ENCODE measurements at places on chromosomes 1 and 21.

DNA sequence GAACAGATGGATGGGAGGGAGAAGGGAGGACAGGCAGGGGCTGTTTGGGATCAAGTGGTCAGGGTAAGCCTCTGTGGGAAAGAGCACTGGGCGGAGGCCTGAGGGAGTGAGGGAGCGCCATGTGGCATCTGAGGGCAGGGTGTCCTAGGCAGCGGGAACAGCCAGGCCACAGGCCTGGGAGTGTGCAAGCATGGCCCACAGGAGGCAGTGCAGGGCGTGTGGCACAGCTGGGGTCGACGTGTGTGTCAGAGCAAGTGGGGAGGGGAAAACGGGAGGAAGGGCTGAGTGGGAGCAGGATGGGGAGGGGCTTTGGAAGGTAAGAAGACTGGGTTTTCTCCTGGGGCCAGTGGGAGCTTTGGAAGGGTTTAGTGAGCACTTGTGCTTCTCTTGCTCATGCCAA lies 143.4 kb downstream of the SYF2 start:
- DNase-seq: no peak

DNA sequence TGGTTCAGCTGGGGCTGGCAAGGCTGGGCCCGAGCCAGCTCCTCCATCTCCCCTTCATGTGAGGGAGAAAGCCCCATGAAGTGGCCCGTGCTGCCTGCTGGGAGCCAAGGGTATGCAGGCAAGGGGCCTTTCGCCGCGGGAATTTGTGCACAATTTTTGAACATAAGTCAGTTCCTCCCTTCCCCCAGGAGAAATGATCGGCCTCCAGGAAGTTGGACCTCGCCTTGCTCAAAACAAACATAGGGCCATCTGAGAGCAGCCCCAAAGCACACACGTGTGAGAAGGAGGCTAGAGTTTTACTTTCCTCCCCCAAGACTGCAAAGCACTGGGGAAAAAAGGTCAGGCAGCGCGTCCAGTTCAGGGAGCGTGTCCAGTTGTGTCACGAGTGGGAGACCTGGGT lies 64.7 kb downstream of the PRDM16 start:
- DNase-seq: no peak

DNA sequence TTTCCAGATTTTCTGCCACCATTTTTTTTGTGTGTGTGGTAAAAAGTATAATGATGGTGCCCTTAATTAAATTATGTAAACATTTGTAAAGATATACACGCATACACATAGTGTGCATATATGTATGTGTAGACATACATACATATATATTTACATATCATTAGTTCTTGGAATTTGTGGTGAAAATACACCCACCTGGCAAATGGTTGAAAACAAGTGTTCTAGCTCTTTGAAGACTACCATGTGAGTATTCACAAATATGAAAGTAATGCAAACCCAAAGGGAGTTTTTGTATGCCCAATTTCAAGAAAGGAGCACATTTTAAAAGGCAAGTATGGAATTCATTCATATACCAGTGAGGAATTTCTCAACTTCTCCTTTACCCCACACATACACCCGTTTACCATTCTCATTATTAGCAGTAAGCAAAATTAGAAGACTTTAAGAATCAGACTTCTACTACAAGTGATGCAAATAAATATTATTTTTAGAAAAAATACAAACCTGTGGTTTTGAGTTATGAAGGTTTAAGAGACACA lies 8.0 kb downstream of the RABGAP1L start:
- no peak for DNase-seq

DNA sequence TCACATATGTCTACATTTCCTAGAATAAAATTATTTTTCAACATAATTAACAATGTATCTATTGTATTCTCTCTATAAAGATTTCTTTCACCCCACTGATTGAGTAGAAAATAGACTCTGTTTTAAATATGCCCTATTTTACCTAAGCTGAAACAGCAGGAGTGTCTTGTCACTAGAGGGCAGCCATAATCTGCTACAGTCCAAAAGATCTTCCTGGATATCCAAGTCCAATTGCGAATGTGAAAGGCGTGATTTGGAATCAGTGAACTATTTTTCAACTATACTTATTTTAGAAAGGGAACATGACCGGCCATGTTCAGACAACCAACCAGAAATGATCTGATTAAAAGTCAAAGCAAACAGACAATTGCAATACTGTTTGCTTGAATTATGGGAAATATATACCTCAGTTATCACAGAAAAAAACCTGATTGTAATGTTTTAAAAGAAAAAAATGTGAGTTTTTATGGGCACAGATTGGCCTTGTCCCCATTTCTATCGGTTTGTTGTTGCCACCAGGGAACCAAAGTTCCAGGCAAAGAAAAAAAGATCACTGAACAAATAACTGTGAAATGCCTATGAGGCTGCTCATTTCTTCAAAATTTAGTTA lies 1211.0 kb upstream of the ADGRL4 start:
- DNase-seq: no peak

DNA sequence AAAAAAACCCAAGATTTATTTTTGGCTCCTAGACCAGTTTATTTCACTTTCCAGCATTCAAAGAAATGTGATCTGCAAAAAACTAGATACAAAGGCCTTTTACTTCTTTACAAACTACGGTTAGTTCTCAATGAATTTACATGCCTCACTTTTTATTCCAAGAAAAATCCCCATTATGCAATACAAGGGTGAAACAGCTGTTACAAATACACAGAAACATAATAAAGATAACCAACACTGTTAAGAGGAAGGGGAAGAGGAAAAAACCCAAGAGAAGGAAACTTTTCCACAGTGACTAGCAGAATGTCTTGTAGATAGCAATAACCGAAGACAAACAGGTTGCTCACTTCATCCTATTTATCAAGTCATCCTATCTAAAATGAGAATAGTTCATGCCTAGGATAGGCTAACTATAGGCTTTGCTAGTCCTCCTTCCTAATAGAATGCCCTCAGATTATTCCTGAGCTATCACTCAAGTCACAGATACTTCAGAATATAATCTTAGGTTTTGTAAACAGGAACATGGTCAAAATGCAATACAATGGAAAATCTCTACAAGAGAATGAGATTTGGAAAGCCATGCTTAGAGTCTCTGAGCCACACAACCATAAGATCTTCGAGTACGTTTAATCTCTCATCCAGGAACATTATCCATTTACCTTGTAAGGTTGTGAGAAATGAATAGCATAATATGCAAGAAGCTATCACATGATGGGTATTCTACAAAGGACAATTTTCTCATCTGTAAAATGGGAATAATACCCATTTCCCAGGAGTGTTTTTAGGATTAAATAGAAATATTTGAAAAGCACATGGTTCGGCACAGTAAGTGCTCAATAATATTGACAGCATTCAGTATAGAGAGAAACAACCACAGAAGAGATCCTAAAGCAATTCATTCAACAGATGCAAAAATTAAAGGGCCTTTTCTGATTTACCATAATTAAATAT lies 5.4 kb downstream of the PNRC2 start:
- no peak for DNase-seq

DNA sequence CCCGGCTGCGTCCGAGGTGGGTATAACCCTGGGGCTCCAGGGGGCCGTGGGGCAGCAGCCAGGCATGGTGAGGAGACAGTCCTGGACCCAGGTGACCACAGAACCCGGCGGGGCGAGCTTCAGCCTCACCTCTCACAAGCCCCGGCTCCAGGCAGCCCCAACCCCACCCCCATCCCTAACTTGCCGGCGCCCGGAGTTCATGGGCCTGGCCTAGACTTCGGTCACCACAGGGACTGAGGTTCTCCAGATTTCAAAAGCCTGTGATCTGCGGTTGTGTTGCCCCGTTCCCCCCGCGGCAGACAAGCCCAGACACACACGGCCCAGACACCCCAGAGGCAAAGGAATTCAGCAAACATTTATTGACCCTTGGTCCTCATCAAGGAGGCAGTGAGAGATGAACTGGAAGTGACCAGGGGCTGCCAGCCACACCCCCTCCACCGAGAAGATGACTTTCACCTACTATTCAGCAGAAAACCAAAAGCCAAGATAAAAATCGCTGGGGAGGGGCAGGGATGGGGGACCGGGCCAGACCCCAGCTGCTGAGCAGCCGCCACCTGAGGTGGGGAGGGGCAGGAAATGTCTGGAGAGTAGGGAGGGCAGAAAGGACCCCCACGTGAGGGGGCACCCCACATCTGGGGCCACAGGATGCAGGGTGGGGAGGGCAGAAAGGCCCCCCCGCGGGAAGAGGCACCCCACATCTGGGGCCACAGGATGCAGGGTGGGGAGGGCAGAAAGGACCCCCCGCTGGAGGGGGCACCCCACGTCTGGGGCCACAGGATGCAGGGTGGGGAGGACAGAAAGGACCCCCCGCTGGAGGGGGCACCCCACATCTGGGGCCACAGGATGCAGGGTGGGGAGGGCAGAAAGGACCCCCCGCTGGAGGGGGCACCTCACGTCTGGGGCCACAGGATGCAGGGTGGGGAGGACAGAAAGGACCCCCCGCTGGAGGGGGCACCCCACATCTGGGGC lies 3.9 kb downstream of the HES4 start:
- no peak for DNase-seq

DNA sequence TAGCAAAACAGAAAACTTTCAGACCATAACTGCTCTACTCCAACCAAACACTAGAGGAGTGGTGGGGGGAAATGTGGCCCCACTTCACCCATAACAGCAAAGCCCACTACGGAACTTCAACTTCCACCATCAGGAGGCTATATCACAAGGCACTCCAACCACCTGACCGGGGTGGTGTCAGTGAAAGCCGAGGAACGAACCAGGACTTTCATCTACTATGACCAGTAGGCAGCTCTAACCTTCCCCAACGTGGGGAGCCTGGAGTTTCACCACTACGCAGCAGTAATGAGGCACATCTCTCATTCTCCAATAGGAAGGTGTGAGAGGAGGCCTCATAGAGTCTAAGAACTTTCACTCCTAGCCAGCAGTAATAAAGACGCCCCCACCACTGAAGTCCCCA lies 42.4 kb upstream of the ATP1B1 start:
- no peak for DNase-seq

DNA sequence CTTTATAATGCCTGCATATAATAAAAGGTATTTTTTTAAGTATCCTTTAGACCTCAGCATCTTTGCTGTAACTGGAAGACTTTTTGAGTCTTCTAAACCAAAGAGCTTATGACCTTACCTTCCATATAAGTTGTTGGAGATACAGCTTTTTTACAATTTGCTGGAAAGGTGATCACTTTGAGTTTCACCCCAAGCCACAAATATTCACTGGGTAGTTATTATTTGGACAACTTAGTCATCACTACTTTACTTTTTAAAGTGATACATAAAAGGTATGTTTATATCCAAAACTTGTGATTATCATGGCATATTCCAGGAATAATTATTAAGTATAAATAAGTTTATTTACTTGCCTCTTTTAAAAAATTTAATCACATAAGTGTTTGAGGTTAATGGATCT lies 246.7 kb upstream of the NRIP1 start:
- no peak for DNase-seq

DNA sequence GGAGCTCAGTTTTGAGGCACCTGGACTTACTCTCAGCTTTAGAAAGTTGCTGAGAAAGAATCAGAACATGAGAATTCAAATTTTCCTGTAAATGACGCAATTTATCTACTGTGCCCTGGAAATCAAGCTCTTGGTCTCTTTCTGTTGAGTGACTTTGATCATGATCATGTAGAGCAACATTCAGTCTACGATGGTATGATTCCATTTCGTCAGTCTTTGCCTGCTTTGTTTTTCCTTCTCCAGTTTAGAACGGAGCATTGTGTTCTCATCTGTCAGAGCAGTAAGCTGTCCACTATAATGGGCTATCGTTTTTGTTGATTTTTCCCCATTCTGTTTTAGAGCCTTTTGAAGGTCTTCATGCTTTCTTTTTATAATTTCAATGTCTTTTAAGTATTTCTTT lies 20.7 kb downstream of the SFT2D2 start:
- DNase-seq: no peak

GRCh38 chr21:32599091-32599490 lies 13.1 kb downstream of the CFAP298 start:
- DNase-seq: no peak

DNA sequence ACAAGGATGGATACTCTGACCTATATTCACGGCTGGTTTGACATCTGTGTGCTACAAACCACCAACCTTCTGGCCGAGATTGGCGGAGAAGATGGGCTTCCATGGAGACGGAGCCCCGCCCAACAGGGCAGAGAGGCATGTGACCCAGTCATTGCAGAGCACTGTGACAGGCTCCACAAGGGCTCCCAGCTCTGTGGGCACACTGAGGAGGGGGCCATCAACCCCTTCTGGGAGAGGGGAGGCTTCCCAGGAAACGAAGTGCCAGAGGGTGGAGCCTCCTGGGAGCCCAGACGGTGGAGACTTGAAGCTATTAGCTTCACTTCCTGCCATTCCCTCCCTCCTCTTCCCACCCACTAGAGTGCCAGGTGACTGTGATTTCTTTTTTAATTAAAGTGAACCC lies 71.6 kb upstream of the IFFO2 start:
- no peak for DNase-seq

DNA sequence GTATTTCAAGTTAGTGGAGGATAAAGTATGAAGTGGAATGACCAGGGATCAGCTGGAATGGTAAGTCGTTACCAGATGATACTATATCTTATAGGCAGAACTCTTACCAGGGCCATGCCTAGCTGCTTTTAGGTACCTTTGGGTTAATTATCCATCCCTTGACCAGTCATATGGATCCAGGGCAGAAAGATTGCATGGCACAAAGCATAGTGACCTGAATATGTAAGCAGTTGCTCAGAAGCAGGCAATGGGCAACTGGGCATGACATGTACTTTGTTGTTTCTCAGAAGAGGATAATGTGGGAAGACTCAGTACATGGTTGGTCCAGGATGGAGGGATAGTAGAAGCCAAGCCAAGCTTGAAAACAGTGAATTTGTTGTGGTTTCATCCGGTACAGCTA lies 87.2 kb downstream of the CLEC20A start:
- no peak for DNase-seq

GRCh38 chr1:233253832-233254331 lies 41.6 kb downstream of the PCNX2 start:
- no peak for DNase-seq

DNA sequence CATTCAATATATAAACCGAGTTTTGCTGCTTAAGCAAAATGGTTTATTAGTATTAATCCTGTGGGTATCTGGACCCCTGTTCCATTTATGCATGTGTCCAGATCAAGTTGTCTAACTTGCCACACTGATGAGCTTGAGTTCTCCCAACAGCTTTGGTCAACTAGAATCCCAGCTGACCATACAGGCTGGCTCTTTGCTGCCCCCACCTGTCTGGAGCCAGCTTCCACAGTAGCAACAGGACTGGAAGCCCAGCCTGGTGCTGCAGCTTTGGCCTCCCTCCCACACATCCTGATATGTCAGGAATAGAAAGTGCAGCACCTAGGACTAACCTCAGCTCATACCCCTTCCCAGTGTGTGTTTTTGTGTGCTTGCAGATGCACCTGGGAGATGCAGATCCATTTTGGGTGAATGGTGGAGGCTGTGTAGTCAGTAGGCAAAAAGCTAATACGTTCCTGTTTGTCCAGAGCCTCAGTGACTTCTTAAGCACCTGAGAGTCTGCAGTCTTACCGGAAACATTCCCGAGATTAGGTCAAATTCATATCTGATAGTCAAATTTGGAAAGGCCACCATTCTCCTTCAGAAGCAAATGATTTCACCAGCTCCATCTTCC lies 40.9 kb upstream of the BEND5 start:
- DNase-seq: no peak

GRCh38 chr21:32951041-32951440 lies 74.7 kb upstream of the OLIG2 start:
- DNase-seq: no peak

GRCh38 chr1:230194525-230194924 lies 127.5 kb downstream of the GALNT2 start:
- DNase-seq: no peak

Measured in activated CD4-positive, alpha-beta T cell treated with anti-CD3 and anti-CD28 coated beads for 1 hour (primary cell).